Stimulated activated CD8-positive, alpha-beta memory T cell treated with anti-CD3 and anti-CD28 coated beads, Interleukin-7, amount 100 ng/mL, for 4 hours (primary cell): ENCODE measurements at places on chromosomes 4 and X.

GRCh38 chrX:131841496-131842437, 181.3 kb upstream of the STK26 start:
- DNase-seq = no peak

DNA sequence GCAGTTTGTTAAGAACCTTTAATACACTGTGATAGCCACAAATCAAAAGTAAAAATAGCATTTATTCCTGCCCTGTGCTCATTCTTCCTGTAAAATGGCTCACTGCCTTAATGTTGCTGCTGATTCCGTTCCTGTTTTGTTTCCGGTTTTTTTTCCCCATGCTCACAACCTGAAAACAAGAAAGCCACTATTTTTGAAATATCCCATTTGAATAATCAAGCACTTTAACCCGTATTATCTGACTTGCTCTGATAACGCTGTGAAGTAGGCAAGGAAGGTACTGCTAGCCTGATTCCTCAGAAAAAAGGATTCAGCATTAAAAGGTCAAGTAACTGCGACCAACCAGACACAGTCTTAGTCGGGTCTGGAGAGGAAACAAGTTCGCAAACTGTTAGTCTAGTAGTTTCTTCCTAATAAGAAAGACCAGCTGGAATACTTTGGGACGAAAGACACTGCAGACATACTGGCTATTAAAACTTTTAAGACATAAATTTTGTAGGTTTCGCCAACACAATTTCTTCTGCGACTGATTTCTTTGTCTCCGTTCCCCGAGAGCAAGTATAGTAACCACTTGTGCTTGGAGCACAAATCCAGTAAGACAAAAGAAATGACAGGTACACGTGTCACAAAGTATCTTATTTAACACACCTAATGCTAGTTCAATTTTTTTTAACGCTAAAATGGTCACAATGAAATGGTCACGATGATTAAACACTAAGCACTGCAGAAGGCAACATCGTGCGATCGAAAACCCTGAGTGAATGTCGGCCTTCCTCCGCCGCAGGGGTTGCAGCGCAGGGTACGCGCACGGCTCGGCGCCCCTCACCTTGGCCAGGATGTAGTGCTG, 802 bp downstream of the COX18 start:
- no peak for DNase-seq

- no peak for DNase-seq
Measured at GRCh38 chrX:104137496-104137895, 19.3 kb downstream of the SLC25A53 start.

DNA sequence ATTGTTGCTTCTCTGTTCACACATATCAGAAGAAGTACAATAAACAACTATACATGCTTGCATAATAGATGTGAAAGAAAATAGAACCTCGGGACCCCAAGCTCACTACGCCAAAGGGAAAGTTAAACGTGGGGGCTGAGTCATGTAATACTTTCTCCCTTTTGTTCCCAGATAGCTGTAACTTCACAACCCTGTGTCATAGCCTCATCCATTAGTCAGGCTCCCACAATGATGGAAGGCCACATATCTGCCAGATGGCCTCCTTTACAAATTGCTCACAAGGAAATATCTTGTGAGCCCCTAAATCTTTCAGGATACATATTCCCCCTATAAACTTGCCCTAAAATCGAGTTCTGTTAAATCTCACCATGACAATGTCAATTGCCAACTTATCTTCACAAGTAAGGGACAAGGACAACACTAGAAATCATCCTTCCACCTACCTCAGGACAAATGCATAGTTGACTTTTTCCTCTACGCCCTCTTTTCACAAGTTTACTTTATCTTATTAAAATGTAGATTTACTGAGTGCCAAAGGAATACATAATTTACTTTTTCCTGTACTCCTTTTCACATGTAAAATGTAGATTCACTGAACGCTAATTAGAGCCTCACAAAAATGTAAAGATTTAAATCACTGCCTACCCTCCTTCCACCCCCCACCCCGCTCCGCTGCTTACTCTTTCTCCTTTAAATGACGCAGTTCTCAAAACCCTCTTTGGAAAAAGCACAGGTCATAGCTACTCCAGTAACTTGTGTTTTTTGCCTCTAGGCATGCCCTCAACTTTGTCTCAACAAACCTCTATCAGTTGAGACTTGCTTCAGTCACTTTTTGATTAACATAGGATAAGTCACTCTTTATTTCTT, 477.1 kb downstream of the DTHD1 start:
- DNase-seq = no peak

DNA sequence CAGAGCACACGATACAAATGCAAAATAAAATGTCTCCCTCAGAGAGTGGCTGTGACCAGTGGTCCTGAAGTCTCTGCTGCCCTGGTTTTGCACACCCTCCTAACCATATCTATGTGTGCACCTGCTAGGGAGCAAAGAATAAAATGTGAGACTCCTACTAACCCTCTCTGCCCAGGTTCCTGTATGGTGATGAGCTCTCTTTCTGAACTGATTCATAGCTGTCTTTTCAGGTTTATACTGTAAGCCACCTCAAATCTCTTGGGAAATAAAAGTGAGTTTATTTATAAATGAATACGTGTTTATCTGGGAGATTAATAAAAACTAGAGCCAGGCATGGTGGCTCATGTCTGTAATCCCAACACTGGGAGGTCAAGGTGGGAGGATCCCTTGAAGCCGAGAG, 126.0 kb upstream of the RBPJ start:
- DNase-seq = no peak

DNA sequence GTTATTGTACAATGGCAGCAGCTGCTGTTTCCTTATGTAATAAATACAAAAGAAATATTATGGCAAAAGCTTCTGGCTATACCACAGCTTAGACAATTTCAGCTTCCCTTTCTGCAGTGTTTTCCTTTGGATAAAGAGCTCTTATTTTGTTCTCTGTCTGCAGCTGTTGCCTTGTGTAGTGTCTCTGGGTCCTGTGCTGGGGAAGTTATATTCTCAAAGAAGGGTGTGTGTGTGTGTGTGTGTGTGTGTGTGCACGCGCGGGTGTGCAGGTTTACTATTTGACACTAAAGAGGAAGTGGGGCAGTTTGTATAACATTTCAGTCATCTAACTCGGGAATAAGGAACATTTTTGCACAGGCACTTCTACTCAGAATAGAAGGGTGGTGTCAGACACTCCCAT, 83.6 kb downstream of the REPS2 start:
- DNase-seq = no peak

GRCh38 chr4:70471897-70472296, at the start of gene MUC7:
Gene MUC7, plus strand, starts transcription at chr4:70472197. Its CDS starts 1,825 bp downstream, at chr4:70474022.
- DNase-seq = no peak

GRCh38 chr4:89929425-89930159, 34.9 kb downstream of the MMRN1 start:
- no peak for DNase-seq
